Foreskin fibroblast (primary cell): ENCODE measurements at places on chromosomes 5 and 9.

- DNase-seq: no peak
Measured at GRCh38 chr5:28402590-28403301, 1364.4 kb upstream of the CDH9 start.

DNA sequence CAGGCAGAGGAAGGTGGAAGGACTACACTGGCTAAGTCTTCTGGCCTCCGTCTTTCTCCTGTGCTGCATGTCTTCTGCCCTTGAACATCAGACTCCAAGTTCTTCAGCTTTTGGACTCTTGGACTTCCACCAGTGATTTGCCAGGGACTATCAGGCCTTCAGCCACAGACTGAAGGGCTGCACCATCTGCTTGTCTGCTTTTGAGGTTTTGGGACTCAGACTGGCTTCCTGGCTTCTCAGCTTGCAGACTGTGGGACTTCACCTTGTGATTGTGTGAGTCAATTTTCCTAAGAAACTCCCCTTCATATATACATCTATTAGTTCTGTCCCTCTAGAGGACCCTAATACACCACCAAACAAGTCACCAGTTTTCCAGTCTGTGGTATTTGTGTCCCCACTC lies 9.7 kb upstream of the ANKDD1B start:
- DNase-seq: no peak

GRCh38 chr9:131394464-131395156 lies 724 bp downstream of the PRRC2B start:
- DNase-seq: peak; percentile 65

GRCh38 chr5:66342341-66342880 lies 198.3 kb downstream of the SREK1 start:
- DNase-seq: no peak

DNA sequence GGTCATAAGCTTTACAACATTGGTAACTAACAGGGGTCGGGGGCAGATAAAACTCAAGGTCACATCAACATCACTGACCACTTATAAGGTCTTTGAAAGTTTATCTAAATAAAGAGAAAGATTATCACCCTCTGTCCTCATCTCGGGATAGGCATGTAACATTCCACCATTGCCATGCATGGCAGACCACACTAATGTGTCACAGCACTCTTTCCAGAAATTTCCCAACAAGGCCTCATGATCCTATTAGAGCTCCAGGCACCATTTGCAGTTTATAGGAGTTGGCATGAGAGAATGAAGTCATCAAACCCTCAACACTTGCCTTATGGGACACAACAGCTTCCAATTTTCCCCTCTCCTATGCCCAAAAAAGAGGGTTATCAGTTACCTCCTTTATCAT lies 31.9 kb upstream of the ZNF622 start:
- no peak for DNase-seq

- DNase-seq: no peak
Measured at GRCh38 chr9:93255994-93256877, 72.3 kb downstream of the WNK2 start.

- DNase-seq: no peak
Measured at GRCh38 chr9:121284733-121285451, 16.9 kb downstream of the GSN start.

DNA sequence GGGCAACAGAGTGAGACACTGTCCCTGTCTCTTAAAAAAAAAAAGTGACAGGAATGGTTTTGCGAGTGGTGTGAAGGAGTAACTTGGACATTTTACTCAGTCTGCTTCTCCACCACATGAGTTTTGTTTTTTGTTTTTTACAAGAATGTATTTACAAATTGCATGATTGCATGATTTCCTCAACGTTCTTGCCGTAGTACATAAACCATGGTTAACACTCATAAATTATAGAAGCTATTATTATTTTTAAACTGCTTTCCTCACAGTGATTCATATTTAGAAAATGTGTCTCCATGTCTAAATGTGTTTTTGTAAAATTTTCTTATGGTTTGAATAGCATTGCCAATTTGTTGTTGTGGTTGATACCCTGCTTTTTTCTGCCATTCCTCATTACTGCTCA lies 220.0 kb downstream of the GOLPH3 start:
- DNase-seq: no peak

DNA sequence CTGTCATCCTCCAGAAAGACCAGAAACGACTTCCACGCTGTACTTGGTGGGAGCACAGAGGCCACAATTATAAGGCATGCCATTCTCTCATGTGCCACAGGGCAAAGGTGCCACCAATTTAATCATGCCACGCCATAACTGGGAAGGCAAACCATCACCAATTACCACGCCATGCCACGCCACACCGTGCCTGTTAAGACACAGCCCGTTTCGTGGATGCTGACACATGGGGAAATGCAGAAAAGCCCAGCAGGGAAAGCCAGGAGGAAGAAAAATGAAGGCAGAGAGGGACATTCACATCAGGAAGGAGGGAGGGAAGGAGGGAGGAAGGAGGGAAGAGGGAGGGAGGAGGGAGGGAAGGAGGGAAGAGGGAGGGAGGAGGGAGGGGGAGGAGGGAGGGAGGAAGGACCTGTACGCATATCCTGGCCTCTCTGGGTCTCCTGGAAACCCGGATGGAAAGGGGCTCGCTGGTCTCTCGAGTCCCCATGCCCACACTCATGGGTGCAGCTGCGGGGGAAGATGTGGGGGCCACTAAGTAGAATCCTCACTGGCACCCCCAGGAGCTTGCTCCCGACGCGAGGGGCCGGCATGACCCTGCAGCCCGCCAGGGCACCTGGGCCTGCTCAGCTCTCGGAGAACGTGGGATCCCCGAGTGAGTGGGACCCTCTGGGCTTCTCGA lies 61.7 kb upstream of the UBAC1 start:
- DNase-seq: no peak
